Retina (tissue), 1 donor: ENCODE measurements at places on chromosomes 11 and 22.

- DNase-seq: no peak
Observed at GRCh38 chr11:75383246-75383645, 16.1 kb upstream of the RPS3 start.

GRCh38 chr11:6486938-6487337, 5.6 kb downstream of the TIMM10B start:
- DNase-seq: no peak

DNA sequence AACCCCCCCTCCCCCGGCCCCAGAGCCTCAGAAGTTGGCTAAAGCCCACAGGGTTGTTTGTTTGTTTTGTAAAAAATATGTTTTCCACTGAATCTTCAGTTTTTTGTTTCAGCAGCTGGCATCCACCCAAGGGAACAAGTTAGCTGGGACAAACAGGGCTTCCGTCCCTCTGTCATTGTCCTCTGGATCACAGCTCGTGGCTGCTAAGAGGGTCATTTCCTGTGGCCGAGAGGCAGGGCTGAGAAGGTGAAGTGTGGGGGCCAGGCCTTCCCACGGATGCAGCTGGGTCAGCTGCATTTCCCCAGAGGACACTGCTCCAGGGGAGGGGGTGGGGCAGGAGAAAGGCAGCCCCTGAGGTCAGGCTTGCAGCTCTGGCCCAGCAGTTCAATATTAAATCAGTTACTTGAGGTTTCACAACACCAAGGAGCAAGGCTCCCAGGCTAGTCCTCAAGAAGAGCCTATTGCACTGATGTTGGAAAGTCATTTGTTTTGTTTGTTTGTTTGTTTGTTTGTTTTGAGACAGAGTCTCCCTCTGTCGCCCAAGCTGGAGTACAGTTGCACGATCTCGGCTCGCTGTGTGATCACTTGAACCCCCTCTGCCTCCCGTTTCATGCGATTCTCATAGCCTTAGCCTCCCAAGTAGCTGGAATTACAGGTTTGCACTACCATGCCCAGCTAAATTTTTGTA, 34.4 kb upstream of the SMTN start:
- peak; percentile 36 for DNase-seq

GRCh38 chr11:128658502-128658901, 35.4 kb upstream of the FLI1 start:
- no peak for DNase-seq
